GM23338 (cell line): ENCODE measurements at places on chromosomes 2 and 18. TPM values are rescaled to one million over a fixed set of nuclear protein-coding genes. Genes with fewer than 3 reads are reported as not detected.

Gene WNT10A
- total RNA-seq: not detected in 2 replicates

Gene ATP8B1
- 3.0 and 3.9 TPM in 2 replicates for total RNA-seq

Gene LBH
- total RNA-seq: 21.0 and 30.3 TPM in 2 replicates

Gene ITGB6
- total RNA-seq: not detected in 2 replicates

Gene PPP3R1
- 49.6 and 52.7 TPM in 2 replicates for total RNA-seq

Gene LHCGR
- 0.12 and 0.45 TPM in 2 replicates for total RNA-seq

Gene SIGLEC15
- total RNA-seq: 0.31 TPM in 1 of 2 replicates, not detected in the other

GRCh38 chr2:112220186-112220585 lies 34.7 kb downstream of the ZC3H8 start:
- DNase-seq: no peak
- H3K36me3 ChIP-seq: 0 out of 2 replicates have a peak, but pooled peaks cover 4% of the 10 kb centered on the region
- H3K27ac ChIP-seq: no peak overlapping the region
- no peaks in the 10 kb centered on the region for H3K27me3 ChIP-seq

DNA sequence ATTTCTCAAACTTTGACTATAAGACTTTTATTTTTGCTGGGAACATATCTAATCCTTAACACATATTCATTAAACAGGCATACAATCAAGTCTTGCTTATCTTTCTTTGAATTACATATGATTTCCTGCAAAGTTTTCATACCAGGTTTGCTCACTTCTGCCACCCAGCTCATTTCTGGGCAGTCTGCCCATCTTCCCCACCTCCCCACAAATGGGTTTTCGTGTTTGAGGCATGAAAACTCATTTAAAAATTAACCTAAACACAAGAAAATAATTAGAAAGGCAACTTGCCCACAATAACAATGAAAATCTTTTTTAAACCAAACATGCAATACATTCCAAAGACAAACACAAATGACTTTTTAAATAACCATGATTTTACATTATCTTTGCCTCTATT lies 3.4 kb downstream of the CHST9 start:
- H3K36me3 ChIP-seq: no peaks in the 10 kb centered on the region
- peaks cover 41% of the 10 kb centered on the region for H3K4me1 ChIP-seq
- H3K4me3 ChIP-seq: no peak overlapping the region

- no peaks in the 10 kb centered on the region for H3K36me3 ChIP-seq
- no peak for DNase-seq
- H3K4me1 ChIP-seq: no peaks in the 10 kb centered on the region
- H3K4me3 ChIP-seq: no peak overlapping the region
- no peaks in the 10 kb centered on the region for H3K27me3 ChIP-seq
These were observed 33.1 kb downstream of the HJURP start for GRCh38 chr2:233821196-233821595.

- H3K4me3 ChIP-seq: no peak overlapping the region
- DNase-seq: no peak
- H3K36me3 ChIP-seq: no peaks in the 10 kb centered on the region
- peaks cover 21% of the 10 kb centered on the region for H3K4me1 ChIP-seq
- H3K27me3 ChIP-seq: no peaks in the 10 kb centered on the region
These were observed 39.0 kb downstream of the EEF1B2 start for GRCh38 chr2:206198677-206199076.

- H3K27me3 ChIP-seq: no peaks in the 10 kb centered on the region
- H3K4me1 ChIP-seq: peaks cover 27% of the 10 kb centered on the region
- no peak overlapping the region for H3K4me3 ChIP-seq
- no peak for DNase-seq
- no peaks in the 10 kb centered on the region for H3K36me3 ChIP-seq
- H3K27ac ChIP-seq: no peak overlapping the region
These were observed 1386.5 kb downstream of the RPIA start for GRCh38 chr2:90077948-90078347.

GRCh38 chr18:58687871-58688308 lies 16.6 kb downstream of the MALT1 start:
- H3K27ac ChIP-seq: no peak overlapping the region
- no peaks in the 10 kb centered on the region for H3K36me3 ChIP-seq
- H3K4me3 ChIP-seq: no peak overlapping the region
- no peaks in the 10 kb centered on the region for H3K4me1 ChIP-seq
- no peaks in the 10 kb centered on the region for H3K27me3 ChIP-seq
- no peak for DNase-seq

DNA sequence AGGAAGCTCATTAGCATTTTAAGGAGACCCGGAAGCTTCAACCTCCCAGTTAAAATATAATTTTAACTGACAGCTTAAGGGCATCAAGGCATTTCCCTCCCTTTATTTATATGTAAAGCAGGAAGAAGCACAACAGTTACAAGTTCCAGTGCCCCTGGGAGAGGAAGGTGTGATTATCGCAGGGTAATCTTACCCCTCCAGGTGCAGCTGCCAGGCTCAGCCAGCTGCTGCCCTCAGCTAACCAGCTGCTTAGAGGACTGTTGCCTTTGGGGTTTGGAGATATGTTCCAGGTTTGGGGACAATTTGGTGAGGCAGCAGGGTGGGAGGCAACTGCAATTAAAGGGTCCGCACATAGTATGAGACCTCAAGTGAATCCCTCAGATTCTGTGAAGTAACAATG lies 55.3 kb upstream of the SETBP1 start:
- peaks cover 12% of the 10 kb centered on the region for H3K4me1 ChIP-seq
- DNase-seq: no peak
- H3K4me3 ChIP-seq: no peak overlapping the region

DNA sequence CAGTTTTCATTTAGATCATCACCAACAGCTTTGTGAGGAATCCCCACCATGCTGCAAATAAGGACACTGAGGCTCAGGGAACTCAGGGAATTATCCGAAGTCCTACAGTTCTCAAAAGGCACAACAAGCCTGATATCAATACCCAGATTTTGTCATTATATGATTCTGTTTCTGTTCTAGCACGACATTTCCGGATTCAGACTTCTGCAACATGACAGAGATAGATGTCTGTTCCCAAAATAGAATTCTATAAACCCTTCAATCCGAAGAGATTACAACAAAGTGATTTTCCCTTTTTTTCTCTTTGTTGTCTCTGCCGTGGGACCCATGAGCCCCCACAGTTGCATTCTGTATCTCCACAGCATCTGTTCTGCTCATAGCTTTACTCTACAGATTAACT lies 72.0 kb downstream of the DOCK10 start:
- no peaks in the 10 kb centered on the region for H3K4me1 ChIP-seq
- H3K36me3 ChIP-seq: no peaks in the 10 kb centered on the region
- no peak overlapping the region for H3K27ac ChIP-seq
- DNase-seq: no peak
- no peaks in the 10 kb centered on the region for H3K27me3 ChIP-seq

DNA sequence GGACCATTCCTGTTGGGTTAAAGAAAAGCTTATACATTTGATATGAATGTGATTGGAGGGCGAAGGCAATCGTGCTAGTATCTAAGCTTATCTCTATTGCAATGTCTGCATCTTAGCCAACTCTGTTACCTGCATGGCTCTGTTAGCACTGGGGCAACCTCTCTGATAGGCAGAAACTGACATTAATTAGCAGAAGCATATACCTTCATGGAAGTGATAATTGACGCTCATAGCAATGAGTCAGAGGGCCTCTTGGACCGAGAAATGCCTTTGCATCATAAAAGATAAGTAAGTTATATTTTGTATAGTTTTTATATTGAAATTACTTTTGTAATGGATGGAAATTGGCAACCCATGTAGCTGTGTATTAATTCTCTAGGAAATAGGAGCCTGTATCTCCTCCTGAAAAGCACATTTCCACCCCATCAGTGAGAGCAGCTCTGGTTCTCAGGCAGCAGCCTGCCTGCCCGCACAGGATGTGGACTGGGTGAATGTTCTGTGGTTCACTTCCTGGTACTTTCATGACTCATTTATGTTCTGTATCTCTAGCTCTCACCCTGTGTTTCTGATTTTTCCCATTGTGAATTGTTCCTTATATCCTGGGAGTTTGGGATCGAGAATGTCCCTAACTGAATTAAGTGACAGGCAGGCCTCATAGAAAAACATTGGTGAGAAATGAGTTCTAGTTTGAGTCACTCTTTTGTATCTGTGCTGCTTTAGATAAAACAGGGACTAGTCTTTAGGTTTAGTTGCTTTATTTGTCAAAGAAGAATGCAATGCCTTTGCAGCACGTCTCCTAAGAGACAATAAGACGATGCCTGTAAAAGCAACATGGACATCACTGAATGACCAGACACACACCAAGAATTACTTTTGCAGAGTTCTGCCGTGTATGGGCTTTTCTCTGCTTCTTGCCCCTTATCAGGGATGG lies 344.9 kb downstream of the DCDC2C start:
- DNase-seq: no peak
- H3K36me3 ChIP-seq: no peaks in the 10 kb centered on the region; the same call in 1 of the 2 replicates
- H3K27me3 ChIP-seq: no peaks in the 10 kb centered on the region
- no peak overlapping the region for H3K27ac ChIP-seq
- no peak overlapping the region for H3K4me3 ChIP-seq

DNA sequence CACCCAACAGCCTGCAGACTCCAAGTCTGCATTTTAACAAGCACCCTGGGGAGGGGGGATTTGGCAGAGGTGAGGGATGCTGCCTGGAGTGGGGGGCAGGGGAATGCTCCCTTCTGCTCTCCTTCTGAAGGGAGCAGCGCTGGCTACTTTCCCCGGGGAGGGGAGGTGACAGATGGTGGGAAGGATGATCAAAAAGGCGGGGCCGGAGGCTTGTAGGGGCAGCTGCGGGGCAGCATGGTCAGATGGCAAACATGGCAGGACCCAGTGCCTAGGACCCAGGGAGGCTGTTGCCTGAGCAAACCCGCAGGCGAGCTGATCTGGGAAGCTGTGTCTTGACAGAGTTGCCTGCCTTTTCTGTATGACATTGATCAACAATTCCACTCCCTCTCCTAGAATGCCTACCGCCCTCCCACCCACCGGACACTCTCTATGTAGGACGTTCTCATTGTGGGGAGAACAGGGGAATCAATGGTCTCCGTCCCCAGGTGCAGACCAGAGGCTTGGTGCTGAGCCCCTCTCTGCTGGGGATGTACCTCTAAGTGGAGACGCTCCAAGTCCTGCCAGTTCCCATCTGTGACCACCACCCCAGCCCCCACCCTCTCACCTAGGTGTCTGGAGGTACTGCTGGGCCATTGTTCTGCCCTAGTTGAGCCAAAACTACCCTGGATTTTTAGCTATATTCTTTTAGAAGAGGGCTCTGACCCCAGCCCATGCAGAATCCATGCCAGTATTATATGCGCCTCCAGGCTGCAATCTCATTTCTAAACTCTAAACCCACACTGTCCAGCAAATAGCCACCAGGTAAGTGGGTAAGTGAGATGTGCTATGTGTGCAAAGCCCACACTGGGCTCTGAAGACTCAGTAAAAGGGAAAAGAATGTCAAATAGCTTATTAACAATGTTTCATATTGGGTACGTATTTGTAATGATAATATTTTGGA lies 89.7 kb upstream of the SEC11C start:
- H3K27ac ChIP-seq: no peak overlapping the region
- no peaks in the 10 kb centered on the region for H3K27me3 ChIP-seq
- peak; percentile 26 for DNase-seq
- H3K36me3 ChIP-seq: no peaks in the 10 kb centered on the region
- peaks cover 27% of the 10 kb centered on the region for H3K4me1 ChIP-seq
